ENCODE measurements at places on chromosomes 5 and 9.

- DNase-seq, result no peak
These were observed 177.8 kb upstream of the PITX1 start for GRCh38 chr5:135211791-135212190.

- DNase-seq, result no peak
These were observed 18.3 kb upstream of the ARL14EPL start for GRCh38 chr5:116013936-116014335.

DNA sequence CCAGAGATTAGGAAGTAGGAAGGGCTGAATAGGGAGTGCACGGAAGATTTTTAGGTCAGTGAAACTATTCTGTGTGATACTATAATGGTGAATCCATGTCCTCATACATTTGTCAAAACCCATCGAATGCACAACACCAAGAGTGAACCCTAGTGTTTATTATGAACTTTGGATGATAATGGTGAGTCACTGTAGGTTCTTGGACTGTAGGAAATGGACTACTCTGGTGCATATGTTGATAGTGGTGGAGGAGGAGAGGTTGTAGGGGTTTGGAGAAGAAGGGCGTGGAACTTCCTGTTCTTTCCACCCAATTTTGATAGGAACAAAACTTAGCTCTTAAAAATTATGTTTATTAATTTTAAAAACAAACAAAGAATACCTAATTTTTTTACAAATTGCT lies 14.3 kb downstream of the CTSL start:
- DNase-seq, result no peak

- DNase-seq, result no peak
These were observed 158.0 kb upstream of the LHFPL2 start for GRCh38 chr5:78806544-78806943.

- DNase-seq, result no peak
These were observed 200.5 kb upstream of the KLF4 start for GRCh38 chr9:107690021-107690420.

- DNase-seq, result no peak
These were observed 43.4 kb upstream of the FANCC start for GRCh38 chr9:95360866-95361265.

DNA sequence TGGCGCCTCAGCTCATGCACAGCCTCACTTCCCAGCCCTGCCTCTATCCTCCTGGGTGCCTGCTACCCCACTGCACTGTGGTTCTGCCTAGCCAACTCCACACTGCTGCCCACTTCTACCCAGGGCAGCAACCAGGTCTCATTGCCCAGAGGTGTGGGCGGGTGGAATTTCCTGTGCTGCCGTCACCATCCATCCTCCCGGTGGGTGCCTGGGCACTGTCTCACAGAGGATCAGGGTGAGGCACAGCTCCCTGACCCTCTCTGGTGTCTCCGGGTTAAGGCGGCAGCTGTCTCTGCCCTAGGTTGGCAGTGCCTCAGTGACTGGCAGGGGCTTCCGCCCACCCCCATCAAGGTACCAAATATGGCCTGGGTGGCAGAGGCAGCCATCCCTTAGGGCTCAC lies 4.3 kb upstream of the MTMR12 start:
- no peak for DNase-seq

DNA sequence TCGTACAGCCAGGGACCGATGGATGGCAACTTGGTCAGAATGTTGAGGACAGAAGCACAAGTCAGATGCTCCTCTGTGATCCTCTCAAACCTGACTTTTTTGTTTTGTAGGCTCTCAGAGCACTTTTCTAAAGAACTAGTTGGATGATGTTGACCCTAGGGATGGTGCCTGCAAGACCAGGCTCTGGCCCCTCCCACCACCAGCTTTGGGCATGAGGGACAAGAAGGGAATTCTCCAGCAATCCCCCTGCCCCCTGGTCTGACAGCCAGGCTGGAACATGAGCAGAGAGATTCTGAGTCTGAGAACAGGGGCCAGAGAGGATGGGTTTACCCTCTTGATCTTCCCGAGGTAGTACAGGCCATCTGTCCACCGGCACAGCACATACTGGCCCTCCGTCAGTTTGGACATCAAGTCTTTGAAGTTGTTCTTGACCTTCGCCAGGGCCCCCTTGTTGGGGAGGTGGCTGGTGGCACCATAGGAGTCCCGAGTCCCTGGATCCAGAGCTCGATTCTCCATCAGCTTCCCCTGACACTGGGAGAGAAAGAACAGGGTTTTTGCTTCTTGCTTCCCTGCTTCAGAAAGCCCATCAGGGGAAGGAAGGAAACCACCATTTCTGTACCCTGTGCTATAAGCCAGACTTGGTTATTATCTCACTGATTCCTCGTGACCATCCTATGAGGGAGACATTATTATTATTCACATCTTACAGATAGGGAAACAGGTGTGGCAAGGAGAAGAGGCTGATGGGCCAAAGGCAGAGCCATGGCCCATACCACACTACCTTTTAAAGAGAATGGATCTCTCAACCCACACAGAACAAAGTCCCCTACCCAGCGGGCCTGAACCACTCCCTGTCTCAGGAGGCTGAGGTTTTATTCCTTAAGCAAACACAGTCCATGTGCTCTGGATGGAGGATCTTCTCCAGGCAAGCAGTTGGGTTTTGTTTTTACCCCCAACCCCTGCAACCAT lies 2.5 kb downstream of the PHF19 start:
- no peak for DNase-seq

DNA sequence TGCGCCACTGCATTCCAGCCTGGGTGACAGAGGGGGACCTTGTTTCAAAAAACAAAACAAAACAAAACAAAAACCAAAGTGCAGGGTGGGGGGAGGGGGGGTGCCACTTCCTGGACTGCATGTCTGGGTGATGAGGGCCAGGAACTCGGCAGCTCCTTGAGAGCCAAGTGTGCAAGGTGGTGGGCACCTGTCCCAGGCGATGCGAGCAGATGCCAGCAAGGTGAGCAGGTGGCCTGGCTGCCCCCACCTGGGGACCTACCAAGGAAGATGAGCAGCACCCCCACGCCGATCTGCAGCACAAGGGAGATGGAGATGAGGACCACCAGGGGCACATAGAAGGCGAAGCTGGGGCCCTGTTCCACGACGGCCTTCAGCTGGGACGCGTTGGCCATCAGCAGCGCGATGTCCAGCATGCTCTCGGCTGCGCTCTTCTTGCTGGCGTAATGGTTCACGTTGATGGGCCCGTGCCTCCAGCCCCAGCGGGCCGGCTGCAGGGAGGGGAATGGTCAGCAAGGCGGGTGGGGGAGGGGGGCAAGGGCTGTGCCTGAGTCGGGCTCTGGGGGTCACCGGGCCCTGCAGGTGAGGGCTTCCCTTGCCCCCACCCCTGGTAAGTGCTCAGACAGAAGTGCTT lies 7.8 kb downstream of the NINJ1 start:
- DNase-seq, result no peak

- no peak for DNase-seq
These were observed 1.0 kb upstream of the FAM13B start for GRCh38 chr5:138033907-138034306.

DNA sequence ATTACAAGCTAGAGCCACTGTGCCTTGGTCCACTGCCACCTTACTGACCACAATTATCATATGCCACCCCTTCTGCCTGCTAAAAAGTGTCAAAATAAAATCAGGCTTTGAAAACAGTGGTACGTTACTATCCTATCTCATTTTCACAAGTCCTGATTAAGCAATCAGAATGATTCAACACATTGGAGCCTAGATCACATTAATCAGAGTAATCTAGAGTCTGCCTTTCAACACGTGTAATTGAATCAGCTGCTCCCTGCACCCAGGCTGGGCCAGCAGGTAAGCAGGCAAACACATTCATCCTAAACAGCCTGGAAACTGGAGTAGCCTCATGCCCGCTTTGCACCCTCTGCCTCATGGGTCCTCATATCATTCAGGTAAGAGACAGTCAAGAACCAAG lies 186.2 kb downstream of the DCP2 start:
- DNase-seq, result no peak

DNA sequence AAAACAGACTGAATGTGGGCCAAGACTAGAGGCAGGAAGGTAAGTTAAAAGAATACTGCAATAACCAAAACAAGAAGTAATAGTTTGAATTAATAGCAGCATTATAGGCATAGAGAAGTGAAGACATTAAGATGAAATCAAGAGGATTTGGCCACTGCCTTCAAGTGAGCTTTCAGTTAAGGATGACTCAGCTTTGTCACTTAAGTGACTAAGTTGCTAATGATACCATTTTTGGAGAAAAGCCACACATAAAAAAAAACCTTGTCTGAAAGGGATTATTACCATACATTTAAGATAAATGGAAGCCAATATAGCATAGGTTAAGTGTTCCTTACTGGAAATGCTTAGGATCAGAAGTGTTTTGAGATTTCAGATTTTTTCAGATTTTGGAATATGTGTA lies 57.0 kb downstream of the ECPAS start:
- no peak for DNase-seq

- DNase-seq, result no peak
These were observed 179.5 kb downstream of the YTHDC2 start for GRCh38 chr5:113692891-113693457.

DNA sequence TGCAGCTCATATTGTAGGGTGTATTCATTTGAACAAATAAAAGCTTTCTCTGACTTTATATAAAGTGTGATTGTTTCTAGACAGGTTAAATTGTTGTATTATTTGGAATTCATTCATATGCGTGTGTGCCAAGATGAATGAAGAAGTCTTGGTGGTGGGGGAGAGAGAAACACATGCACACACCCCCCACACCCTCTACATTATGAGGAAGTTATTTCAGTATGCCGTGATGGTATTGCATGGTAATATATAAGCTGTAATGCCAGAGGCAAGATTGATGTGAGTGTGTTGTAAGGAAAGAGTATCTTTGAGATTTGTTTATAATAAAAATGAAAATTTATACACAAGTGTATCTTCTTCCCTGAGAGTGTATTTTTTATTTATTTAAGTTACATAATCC lies 71.0 kb downstream of the IPO11 start:
- no peak for DNase-seq

DNA sequence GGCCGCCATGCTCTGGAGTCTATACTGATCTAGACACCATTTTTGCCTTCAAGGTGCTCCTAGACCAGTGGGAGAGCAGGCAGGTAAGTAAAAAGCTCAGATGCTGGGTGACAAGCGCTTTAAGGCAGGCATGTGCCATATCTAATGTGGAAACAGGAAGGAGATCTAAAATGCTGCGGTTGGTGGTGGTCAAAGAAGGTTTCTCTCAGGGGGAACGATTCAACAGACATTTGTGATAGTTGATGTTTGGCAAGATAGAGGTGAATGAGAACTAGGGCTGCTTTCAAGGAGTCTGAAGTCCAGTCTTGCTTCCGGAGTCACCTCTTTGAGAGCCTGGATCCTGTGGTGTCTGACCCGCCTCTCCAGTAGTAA lies 146.2 kb upstream of the KLF4 start:
- no peak for DNase-seq

DNA sequence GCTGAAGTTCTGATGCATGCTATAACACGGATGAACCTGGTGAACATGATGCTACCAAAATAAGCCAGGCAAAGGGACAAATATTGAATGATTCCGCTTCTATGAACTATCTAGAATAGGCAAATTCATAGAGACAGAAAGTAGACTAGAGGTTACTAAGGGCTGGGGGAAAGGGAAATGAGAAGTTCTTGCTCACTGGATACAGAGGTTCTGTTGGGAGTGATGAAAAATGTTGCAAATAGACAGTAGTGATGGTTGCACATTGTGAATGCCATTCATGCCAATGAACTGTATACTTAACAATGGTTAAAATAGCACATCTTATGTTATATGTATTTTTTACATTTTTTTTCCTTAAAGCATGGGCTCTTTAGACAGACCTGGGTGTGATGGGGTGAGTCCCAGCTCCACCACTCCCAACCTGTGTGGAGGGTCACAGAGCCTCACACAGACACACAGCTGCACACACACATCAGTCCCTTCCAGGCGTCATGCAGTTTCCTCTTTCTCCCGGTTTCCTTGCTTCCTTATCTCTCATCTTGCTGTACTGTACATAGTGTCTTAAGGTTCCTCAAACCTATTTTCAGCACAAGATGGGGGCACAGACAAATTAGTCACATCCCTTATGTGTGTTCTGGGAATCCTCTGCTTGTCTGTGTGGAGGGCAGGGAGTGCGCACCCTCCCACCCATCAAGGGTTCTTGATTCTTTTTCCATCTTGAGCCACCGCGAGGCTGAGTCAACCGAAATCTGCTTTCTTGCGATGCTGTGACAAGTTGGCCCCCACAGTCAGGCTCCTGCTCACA lies 192.9 kb downstream of the CRB2 start:
- peak; percentile 10 for DNase-seq

DNA sequence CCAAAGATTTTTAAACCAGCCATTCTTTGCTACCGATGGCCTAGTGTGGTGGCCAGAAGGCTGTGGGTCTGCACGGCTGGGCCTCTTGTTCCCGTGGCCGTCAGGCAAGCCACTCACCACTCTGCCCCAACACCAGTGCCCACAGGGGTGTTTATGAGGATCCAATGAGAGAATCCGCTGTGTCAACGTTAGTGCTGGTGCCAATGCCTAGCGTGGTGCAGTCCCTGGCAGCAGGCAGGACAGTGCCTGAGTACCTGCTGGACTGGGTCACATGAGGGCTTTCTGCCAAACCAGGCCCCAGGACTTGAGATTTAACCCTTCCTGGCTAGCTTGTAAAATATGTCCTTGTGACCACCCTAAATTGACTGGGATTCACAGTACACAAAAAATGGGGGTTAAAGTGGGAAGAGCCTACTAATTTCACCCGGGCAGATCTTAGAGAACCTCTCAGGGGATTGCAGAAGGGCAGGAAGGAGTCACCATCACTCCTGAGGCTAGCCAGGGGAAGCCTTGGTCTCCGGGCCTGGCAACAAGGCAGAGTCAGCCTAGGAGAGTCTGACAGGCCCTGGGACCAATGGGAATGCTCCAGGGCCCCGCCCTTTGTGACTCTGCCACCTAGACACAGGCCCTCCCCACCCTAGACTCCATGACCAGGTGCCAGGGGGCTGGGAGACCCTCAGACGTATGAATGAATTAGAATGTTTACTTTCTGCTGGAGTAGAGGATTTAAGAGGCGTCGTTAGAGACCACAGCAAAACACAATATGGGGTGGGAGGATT lies 63.2 kb upstream of the FSTL4 start:
- no peak for DNase-seq

GRCh38 chr5:33166522-33166921 lies 274.2 kb upstream of the TARS1 start:
- no peak for DNase-seq

- DNase-seq, result no peak
These were observed 107.2 kb upstream of the ZNF462 start for GRCh38 chr9:106755736-106756135.

- no peak for DNase-seq
These were observed 141.6 kb downstream of the BOD1 start for GRCh38 chr5:173474881-173475287.

- DNase-seq, result no peak
These were observed 51.5 kb upstream of the ATP10B start for GRCh38 chr5:160903551-160903950.

GRCh38 chr5:9104571-9105339 lies 441.1 kb downstream of the SEMA5A start:
- DNase-seq, result no peak
